ENCODE measurements at places on chromosomes 12 and 14. TPM values are rescaled to one million over a fixed set of nuclear protein-coding genes. Genes with fewer than 3 reads are reported as not detected.

Gene TOMM20L
- polyA plus RNA-seq, result 1.9 TPM

Gene SPATA7
- polyA plus RNA-seq, result 23.2 TPM

Gene KRT72
- polyA plus RNA-seq, result 0.18 TPM

Gene TMEM179
- polyA plus RNA-seq, result 1.2 TPM

Gene CLEC4C
- polyA plus RNA-seq, result 0.18 TPM

Gene RTL1
- polyA plus RNA-seq, result 0.12 TPM

Gene CCDC197
- polyA plus RNA-seq, result not detected
